ENCODE measurements at places on chromosomes 5 and 9.

DNA sequence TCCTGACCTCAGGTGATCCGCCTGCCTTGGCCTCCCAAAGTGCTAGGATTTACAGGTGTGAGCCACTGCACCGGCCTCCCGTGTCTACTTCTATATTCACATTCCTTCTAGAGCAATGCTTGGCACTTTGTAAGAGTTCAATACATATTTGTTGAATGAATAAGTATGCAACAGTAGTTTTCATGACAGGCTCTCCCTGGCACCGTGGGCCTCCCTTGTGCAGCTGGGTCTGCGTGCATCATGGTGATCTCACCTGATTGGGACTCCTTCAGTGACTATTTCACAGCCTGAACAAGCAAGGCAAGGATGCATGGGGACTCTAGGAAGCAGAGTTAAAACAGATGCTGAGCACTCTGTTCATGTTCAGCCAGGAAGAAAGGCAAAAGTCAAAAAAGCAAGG, 6.8 kb upstream of the ZBTB34 start:
- DNase-seq = no peak

- DNase-seq = no peak
These were observed 792 bp downstream of the NTMT1 start for GRCh38 chr9:129626625-129627284.

DNA sequence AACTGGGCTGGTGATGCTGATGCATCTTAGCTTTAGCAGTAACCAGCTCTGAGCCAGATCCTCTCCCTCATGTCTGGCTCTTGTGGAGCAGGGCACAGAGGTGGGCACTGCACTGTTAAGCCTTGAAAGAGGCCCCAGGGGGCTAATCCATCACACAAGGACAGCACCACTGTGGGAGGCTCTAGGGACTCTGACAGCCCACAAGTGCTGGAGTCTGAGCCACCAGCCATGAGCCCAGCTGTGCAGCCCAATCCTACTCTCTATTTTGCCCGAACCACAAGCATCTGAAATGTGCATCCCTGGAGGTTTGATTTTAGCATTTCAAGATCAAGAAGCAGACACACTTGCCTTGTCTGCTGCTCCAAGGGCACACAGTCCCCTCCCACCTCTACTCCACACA, 407.1 kb upstream of the TRPC7 start:
- DNase-seq = no peak

DNA sequence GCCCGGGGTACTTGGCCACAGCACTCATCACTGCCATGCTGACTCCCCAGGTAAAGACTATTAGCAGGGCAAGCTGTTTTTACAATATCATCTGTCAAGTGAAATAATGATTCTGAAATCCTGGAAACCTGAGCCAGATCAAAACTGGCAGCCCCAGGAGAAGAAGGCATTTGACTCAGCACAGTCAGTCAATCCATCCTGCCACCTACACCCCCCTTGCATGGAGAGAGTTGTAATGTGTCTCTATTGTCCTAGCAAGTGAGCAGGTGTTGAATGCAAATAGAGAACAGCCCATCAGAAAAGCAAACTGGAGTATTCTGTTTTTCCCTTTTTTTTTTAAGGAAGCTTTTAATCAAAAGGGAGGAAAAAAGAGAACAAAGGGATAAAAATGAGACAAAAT, 291.2 kb downstream of the BRINP1 start:
- DNase-seq = no peak

- no peak for DNase-seq
These were observed 25.9 kb downstream of the ERBIN start for GRCh38 chr5:65952259-65952658.

- no peak for DNase-seq
These were observed 61.1 kb upstream of the IL6ST start for GRCh38 chr5:56055859-56056258.
